ENCODE measurements at places on chromosomes 4 and X. TPM values are rescaled to one million over a fixed set of nuclear protein-coding genes. Genes with fewer than 3 reads are reported as not detected.

The MAGEA10 gene
- not detected for polyA plus RNA-seq

DNA sequence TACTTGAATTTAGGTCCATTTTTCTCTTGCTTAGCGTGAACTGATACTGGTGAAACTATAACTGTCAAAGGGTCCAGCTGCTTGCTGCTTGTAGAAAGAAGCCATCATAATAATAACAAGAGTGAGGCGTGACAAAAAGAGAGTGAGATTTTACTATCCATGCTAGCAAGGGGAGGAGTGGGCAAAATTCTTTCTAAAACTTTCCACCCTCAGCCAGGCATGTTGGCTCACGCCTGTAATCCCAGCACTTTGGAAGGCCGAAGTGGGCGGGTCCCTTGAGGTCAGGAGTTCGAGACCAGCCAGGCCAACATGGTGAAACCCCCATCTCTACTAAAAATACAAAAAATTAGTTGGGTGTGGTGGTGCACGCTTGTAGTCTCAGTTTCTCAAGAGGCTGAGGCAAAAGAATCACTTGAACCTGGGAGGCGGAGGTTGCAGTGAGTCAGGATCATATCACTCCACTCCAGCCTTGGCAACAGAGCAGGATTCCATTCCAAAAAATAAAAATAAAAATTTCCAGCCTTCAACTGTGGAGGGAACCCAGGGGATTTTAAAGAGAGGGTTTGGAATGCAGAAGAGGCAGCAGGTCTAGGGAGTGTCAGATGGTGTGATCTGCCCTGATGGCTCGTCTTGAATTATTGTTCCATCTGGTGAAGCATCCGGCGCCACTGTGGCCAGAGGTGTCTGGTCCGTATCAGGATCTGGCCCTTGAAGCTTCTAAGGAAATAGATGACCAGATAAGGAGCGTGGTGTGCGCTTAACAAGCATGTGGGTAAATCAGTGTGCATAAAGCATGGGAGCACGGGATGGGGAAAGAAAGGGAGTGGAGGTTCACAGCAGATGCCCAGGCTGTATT, 51.8 kb downstream of the LRP2BP start:
- DNase-seq: no peak

DNA sequence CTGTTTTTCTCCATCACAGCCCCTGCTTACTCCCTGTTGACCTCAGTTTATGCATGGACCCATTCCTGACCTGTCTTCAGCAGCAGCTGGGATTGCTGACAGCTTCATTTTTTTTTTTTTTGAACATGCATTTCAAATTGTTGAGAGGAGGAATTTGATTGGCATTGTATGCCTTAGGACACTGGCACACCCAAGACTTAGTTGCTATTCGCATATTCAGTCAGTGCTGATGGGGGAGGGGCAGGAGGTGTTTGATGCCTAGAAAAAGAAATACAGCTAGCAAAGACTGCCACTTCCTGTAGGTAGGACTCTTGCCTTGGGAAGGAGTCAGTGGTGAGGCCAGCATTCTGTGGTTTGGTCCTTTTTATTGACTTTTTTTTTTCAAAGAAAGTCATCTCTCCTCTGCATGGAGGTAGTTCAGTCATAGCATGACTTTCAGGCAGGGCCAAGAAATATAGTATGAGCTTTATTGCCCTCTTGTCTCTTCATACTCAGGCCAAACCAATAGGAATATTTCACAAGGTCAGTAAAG, 33.6 kb upstream of the XK start:
- no peak for DNase-seq

DNA sequence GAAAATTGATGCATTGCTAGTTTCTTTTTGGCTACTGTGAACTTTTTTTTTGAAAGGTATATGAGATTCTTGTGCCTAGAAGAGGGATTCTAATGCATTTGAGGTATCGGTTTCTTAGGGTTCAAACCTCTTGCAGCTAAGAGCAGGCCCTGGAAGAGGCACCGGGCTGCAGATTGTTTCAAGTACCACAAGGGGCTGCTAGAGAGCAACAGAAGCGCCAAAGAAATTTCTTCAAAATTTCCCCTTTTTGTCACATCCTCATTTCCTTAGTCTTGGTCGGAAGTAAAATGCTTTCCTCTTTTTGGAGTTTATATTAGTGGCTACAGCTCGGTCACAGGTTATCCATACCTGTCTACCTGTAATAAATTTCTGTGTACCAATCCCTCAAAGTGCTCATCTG, 89.8 kb downstream of the PDGFRA start:
- DNase-seq: peak; percentile 21

- DNase-seq: no peak
Measured at GRCh38 chrX:119688911-119689321, 4.1 kb downstream of the SEPTIN6 start.

DNA sequence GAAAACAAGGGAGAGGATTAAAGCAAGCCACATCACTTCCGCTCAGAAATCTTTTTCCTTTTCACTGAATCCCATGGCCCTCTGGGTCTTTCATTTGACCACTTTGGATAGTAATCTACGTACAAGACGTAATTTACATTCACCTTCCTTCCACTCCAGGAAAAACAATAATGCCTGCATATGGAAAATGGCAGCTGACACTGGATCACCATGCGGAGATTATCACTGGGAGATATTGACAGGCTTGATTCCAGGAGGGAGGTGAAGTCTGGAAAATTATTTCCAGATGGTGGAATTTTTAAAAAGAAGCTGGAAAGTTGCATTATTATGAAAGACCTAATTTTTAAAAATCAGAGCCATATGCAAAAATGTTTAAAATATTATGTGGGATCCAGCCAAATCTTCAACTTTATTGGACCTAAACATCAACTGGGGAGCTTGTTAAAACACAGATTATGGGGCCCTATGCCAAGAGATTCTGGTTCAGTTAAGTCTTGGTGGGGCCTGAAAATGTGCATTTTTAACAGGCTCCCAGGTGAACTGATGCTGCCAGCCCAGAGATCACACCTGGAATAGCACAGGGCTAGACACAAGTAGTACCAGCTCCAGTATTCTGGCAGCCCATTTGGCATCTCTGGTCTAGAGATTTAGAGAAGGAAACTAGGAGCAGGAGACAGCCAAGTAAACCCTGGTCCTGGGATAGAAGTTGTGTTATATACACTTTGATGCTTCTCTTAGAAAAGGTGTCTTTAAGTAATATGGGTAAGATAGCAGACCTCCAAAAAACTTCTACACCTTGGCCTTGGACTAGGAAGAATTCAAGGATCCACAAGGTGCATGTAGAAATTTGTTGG, 290.3 kb upstream of the LDB2 start:
- DNase-seq: no peak

GRCh38 chr4:127748957-127749356, 18.8 kb downstream of the SLC25A31 start:
- no peak for DNase-seq
